Type B pancreatic cell (in vitro differentiated cells): ENCODE measurements at places on chromosomes 2 and 18. TPM values are rescaled to one million over a fixed set of nuclear protein-coding genes. Genes with fewer than 3 reads are reported as not detected.

DNA sequence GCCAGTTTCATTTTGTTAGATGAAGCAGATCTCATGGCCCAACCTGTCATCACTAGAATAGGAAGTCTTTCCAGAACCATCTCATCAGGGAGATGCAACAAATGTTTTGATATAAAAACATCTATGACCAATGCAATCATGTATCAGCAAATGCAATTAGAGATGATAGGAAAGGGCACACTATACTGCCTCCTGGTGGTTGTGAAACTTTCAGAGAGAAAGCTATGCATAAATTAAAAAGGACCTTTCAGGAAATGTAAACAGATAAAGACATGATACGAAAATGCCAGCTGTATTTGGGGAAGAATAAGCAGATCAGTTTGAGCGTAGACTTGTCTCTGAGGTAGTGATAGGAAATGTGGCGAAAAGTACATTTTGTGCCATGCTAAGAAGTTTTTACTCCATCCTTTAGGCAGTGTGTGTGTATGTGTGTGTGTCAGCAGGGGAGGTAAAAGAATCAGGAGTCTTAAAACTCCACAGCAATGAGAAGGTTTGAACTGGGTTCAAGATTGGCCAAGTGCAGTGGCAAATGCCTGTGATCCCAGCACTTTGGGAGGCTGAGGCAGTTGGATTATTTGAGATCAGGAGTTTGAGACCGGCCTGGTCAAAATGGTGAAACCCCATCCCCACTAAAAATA lies 479.3 kb downstream of the CPS1 start:
- no peak for DNase-seq
- H3K36me3 ChIP-seq: no peaks in the 10 kb centered on the region

- H3K27me3 ChIP-seq: no peaks in the 10 kb centered on the region
- peaks cover 38% of the 10 kb centered on the region for H3K4me1 ChIP-seq
- no peak for DNase-seq
These were observed 60.5 kb downstream of the AGAP1 start for GRCh38 chr2:235554385-235554784.

- H3K27ac ChIP-seq: no peak overlapping the region
- no peaks in the 10 kb centered on the region for H3K36me3 ChIP-seq
- no peak overlapping the region for H3K4me3 ChIP-seq
- peaks cover 6% of the 10 kb centered on the region for H3K27me3 ChIP-seq
- no peak for DNase-seq
These were observed 21.5 kb downstream of the CHCHD5 start for GRCh38 chr2:112605926-112606325.

DNA sequence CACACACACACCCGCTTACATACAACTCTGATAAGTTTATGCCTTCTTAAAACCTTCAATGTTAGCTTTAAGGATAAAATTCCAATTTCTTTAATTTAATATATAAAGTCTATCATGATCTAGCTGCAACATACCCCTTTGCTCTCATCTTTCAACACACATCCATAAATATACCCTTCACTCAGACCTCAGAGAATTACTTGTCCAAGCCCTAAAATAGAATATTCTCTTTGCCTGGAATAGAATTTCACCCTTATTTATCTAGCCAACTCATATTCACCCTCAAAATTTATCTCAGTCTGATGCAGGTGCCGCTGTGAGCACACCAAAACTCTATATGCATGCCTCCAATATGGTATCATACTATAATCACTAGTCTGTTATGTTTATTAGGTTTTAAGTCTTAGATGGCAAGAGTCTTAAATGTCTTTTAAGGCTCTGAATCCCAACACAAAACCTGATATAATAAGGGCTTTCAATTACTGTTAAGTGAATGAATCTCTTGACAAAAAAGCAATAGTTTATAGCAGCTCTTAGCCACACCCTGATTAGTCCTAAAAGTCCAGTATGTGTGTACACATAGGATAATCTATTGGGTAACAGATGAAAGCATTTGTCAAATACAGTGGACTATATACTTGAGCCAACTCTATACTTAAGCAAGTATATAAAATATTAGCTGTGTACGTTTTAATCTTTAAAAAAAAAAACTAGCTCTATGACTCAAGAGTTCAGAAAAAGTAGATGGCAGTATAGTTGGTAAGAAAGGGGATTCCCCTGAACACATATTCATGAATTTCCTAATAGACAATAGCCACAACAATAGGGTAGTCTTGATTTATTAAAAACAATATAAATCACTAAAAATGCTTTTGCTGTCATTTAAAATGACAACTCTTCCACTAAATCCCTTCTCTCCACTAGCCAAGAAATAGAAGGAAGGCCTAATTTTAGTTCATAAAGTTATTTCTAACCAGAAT lies 144.5 kb downstream of the EXOC6B start:
- no peak overlapping the region for H3K27ac ChIP-seq
- H3K4me1 ChIP-seq: peaks cover 28% of the 10 kb centered on the region
- DNase-seq: no peak
- H3K36me3 ChIP-seq: no peaks in the 10 kb centered on the region
- H3K4me3 ChIP-seq: no peak overlapping the region

DNA sequence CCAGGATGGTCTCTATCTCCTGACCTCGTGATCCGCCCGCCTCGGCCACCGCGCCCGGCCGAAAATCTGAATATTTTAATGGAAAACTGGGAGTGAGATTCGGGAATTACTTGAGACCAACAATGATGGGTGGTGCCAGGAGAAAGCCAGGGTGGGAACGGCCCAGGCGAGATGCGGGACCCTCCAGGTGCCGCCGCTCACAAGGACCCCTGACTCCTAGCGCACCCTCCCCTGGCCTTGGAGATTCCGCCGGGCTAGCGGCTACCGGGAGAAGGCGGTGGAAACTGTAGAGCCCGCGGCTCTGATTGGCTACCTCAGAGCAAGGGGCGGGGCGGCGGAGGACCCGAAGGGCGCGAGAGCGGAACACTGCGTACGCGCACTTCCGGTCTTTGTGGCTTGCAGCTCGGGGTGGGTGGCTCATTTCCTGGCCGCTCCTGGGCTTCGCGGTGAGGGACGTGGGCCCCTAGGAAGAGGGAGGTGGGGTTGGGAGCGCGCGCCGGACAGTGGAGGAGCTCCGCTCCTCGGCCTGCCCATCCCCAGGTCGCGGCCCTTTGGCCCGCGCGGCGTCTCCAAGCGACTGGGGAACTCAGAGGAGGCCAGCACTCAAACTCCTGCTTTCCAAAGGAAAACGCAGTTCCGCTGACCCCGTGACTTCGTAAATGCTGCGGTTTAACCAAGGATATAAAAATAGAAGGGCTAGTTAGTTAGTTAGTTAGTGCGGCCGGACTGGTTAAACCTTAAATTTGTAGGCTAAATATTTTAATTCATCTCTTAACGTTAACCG lies at the start of gene ZNF397:
Gene ZNF397, plus strand, starts transcription at position 371 of the 784 bp plus-strand sequence. CDS start 1,437 bp downstream, outside the sequence.
- H3K4me1 ChIP-seq: peaks cover 5% of the 10 kb centered on the region
- H3K4me3 ChIP-seq: peak within 1 kb of the TSS; percentile 99
- H3K27me3 ChIP-seq: no peaks in the 10 kb centered on the region
- DNase-seq: peak; percentile 97

GRCh38 chr2:85248773-85249509 lies 78.8 kb downstream of the TGOLN2 start:
- H3K36me3 ChIP-seq: peaks cover 8% of the 10 kb centered on the region
- DNase-seq: no peak
- no peak overlapping the region for H3K27ac ChIP-seq

DNA sequence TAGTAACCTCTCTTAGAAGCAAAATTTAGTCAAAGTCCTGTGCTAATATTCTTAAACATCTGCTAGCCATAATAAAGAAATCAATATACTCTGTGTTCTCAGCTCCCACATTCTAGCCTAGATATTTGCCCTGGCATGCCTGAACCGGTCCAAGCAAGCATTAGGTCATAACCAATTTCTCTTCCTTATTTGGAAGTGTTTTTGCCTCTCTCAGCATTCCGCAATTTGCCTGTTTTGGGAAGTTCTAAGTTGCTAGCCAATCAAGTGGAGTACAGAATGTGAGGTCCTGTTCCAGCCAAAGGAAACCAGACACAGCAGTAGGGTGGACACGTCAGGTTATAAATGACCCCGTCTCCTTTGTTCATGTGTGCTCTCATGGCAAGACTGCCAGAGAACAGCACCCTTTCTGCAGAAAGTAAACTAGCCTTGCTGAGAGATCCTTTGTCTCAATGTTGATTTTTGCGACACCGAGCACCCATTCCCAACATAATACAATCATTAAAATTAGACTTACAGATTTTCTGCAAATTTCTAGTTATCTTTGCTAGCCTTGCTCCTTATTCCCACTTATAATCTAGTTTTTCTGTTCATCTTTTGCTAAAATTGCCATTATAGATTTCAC lies 13.0 kb upstream of the SULT1C4 start:
- H3K27me3 ChIP-seq: no peaks in the 10 kb centered on the region
- H3K27ac ChIP-seq: no peak overlapping the region
- no peak overlapping the region for H3K4me3 ChIP-seq
- H3K4me1 ChIP-seq: no peaks in the 10 kb centered on the region

DNA sequence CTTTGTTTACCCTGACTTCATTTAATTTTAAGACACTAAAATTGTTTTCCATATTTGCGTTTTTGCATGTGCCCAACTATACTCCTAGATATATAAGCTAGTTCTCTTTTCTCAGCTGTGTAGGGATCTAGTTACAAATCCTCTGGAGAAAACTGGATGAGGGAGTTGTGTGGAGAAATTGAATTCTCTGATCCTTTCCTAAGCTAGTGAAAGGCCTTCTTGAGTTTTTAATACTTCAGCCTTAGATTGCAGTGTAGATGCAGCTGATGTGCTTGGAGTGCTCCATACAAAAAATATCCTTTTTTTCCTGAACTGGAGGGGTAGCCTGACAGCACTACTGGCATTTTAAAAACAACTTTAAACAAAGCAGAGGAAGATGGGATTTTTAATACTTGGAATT lies 8.6 kb upstream of the MTX2 start:
- peaks cover 22% of the 10 kb centered on the region for H3K27me3 ChIP-seq
- DNase-seq: no peak
- H3K36me3 ChIP-seq: no peaks in the 10 kb centered on the region
- no peaks in the 10 kb centered on the region for H3K4me1 ChIP-seq

DNA sequence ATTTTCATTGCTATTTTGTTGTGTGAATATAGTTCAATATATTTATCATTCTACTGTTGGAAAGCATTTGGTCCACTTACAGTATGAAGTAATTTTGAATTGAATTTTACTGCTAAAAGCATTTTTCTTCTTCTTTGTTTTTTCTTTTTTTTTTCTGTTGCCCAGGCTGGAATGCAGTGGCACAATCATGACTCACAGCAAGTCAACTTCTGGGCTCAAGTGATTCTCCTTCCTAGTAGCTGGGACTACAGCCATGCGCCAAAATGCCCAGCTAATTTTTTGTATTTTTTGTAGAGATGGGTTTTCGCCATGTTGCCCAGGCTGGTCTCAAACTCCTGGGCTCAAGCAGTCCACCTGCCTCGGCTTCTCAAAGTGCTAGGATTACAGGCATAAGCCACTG lies 2.4 kb upstream of the ETAA1 start:
- no peak overlapping the region for H3K27ac ChIP-seq
- H3K36me3 ChIP-seq: peaks cover under 1% of the 10 kb centered on the region
- H3K4me3 ChIP-seq: no peak overlapping the region
- no peak for DNase-seq

- DNase-seq: no peak
- peaks cover 4% of the 10 kb centered on the region for H3K27me3 ChIP-seq
- no peaks in the 10 kb centered on the region for H3K4me1 ChIP-seq
- no peak overlapping the region for H3K4me3 ChIP-seq
- no peak overlapping the region for H3K27ac ChIP-seq
These were observed 22.5 kb upstream of the RAB27B start for GRCh38 chr18:54805571-54806334.

DNA sequence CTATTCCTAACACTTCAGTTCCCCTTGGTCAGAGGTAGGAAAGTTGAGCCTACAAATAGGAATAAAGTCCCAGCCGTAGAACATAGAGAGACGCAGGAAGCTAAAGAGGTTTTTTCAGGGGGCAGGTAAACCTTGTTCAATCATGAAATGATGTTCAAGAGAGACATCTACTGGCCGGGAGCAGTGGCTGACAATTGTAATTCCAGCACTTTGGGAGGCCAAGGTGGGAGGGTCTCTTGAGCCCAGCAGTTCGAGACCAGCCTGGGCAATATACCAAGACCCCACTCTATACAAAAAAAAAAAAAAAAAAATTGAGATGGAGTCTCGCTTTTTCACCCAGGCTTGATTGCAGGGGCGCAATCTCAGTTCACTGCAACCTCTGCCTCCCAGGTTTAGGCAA lies 66.7 kb upstream of the DNAJC10 start:
- no peak overlapping the region for H3K4me3 ChIP-seq
- peaks cover 4% of the 10 kb centered on the region for H3K4me1 ChIP-seq
- no peaks in the 10 kb centered on the region for H3K27me3 ChIP-seq

DNA sequence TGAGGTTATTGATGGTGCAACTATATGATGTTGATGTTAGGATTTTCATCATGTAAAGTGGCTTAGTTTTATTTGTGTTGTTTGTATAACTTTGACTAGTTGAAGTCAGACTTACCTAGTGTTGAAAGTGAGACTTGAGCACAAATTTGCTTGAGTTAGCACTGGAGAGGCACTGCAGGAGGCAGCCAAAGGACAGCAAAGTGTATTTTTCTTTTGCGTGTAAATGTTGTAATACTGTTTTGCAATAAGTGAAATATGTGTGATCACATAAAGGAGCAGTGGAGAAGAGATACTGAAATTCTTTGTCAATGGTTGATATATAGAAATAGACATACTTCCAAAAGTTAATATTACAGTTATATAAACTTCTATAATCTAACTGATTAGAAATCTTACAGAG lies 332.0 kb upstream of the RAB12 start:
- H3K4me3 ChIP-seq: no peak overlapping the region
- no peaks in the 10 kb centered on the region for H3K36me3 ChIP-seq
- no peaks in the 10 kb centered on the region for H3K27me3 ChIP-seq
- H3K4me1 ChIP-seq: peaks cover 3% of the 10 kb centered on the region

GRCh38 chr2:85998071-85998991 lies 107.4 kb downstream of the POLR1A start:
- no peaks in the 10 kb centered on the region for H3K27me3 ChIP-seq
- peaks cover 39% of the 10 kb centered on the region for H3K4me1 ChIP-seq
- H3K36me3 ChIP-seq: no peaks in the 10 kb centered on the region
- H3K27ac ChIP-seq: peak overlapping the region; percentile 12

- no peaks in the 10 kb centered on the region for H3K36me3 ChIP-seq
- DNase-seq: no peak
- peaks cover 3% of the 10 kb centered on the region for H3K27me3 ChIP-seq
- H3K27ac ChIP-seq: no peak overlapping the region
- no peak overlapping the region for H3K4me3 ChIP-seq
- no peaks in the 10 kb centered on the region for H3K4me1 ChIP-seq
These were observed 39.3 kb downstream of the SALL3 start for GRCh38 chr18:79018911-79019310.

GRCh38 chr2:163681745-163682144 lies 54.1 kb downstream of the FIGN start:
- peaks cover 3% of the 10 kb centered on the region for H3K36me3 ChIP-seq
- no peak overlapping the region for H3K4me3 ChIP-seq
- DNase-seq: no peak
- no peak overlapping the region for H3K27ac ChIP-seq

DNA sequence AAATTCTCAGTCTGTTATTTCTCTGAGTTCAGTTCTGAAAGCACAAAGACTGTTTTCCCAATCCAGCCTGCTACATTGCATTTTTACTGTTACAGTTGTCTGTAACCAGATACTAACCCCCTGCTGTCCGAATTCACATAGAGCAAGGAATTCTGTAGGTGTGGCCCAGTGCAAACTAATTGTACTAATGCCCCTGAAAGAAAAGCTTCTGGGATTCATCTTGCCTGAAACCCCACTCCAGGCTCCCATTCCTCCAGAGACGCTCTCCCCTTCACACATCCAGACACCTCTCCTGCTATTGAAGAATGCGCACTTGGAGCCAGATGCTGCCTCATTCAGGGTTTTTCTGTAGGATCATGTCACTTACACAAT lies 127.0 kb downstream of the TTC32 start:
- H3K4me1 ChIP-seq: peaks cover 16% of the 10 kb centered on the region
- no peak for DNase-seq
- H3K27me3 ChIP-seq: peaks cover 12% of the 10 kb centered on the region

Gene CYTIP
- total RNA-seq: 0.40 and 0.51 TPM in 2 replicates

Gene UGT1A10
- total RNA-seq: not detected in 2 replicates

Gene RAB12
- 25.2 and 28.9 TPM in 2 replicates for total RNA-seq

Gene GPR45
- not detected in 2 replicates for total RNA-seq

Gene DRC1
- 0.33 and 3.7 TPM in 2 replicates for total RNA-seq

Gene FMNL2
- 42.2 and 62.1 TPM in 2 replicates for total RNA-seq
